Suprapubic skin (tissue), 4 donors: ENCODE measurements at places on chromosomes 12 and 14.

- no peak for DNase-seq
Observed at GRCh38 chr14:23033801-23034497, 751 bp downstream of the PSMB5 start.

GRCh38 chr12:76611533-76611932 lies 52.0 kb upstream of the OSBPL8 start:
- no peak for DNase-seq

DNA sequence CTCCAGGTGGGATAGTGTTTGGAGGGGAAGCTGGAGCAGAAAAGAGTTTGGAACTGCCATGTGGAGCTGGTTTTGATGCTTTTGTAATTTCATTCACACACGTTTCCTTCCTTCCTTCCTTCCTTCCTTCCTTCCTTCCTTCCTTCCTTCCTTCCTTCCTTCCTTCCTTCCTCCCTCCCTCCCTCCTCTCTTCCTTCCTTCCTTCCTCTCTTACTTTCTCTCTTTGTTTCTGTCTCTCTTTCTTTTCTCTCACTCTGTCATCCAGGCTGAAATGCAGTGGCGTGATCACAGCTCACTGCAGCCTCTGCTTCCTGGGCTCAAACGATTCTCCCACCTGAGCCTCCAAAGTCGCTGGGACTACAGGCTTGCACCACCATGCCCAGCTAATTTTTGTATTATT lies 168.0 kb upstream of the ARID2 start:
- DNase-seq: no peak

GRCh38 chr12:11968516-11968915 lies 102.2 kb upstream of the BCL2L14 start:
- DNase-seq: no peak

DNA sequence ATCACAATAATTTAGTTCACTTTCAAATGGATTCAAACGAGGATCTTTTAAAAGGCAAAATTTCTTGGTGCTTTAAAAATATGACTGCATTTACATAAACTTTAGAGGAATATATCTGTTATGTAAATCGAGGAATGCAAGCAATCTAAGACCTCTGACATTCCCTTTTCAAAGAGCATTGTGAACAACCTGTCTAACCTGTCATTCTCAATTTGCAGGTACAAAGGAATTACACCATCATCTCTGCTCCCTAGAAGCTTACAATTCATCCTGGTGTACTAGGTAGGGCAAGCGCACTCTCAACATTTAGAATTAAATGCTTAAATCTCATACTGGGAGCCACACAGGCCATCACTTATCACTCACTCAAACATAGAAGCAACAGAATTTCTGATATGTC lies 35.6 kb downstream of the BMP4 start:
- no peak for DNase-seq

- DNase-seq: no peak
Observed at GRCh38 chr12:130917607-130918006, 36.1 kb upstream of the ADGRD1 start.

- no peak for DNase-seq
Observed at GRCh38 chr14:98173305-98173704, 1098.7 kb downstream of the BCL11B start.

- DNase-seq: no peak
Observed at GRCh38 chr14:88599761-88600439, 37.1 kb downstream of the ZC3H14 start.

DNA sequence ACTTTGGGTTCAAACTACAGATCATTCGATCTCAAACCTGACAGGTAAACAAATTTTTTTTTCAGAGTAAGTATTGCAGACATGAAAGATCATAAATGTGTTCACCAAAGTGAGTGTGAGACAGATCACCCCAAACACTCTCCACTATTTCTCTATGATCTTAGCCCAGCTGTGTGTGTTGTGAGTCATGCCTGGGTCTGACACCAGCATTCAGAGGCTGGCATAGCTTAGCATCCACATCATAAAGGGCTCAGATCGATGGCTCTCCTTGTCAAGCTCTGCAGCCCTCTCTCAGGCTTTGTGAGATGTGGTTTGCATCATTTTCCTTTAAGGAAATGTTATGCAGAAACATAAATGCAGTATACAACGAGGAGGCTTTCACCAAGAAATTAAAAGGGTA lies 164.9 kb downstream of the ETV6 start:
- DNase-seq: no peak

DNA sequence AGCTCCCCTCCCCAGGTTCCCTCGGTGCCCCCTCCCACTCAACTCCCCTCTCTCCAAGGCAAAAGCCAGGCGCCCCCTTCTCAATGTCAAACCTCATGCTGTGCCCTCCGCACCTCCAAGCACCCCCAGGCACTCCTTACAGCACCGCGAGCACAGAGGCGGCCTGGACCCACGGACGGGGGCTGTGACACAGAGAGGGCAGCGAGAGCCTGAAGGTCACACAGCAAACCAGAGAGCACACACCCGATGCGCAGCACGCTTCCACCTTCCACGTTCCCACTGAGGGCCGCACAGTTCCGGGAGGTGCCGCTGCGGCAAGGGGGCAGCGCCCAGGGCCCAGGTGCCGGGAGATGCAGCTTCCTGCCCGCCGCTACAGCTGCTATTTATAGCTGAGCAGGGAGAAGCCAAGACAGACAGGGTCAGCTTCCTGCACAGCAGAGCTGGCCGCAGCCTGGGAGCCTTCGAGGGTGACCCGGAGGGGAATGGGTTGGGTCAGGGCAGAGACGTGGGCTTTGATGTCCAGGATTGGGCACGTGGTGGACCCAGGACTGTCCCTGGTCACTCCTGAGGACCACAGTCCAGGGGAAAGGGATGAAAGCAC lies 12.9 kb downstream of the NCOR2 start:
- no peak for DNase-seq

DNA sequence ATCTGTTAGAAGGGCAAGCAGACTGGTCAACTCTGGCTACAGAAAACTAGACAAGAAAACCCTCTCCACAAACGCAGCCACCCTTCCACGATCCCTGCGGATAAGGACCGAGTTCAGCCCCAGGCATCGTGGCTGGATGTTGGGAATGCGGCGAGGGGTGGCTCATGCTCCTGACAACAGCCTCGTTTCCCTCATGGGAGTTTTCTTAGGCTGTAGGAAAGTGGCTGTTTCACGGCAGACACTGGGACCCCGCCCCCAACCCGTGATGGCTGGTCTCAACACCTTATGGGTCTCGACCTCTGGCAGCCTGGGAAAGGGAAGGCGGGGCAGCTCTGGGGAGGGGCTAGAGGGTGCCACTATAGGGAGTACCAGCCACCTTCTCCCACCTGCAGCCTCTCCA lies 123.3 kb downstream of the RFLNA start:
- DNase-seq: no peak

GRCh38 chr12:546265-546919 lies 86.7 kb downstream of the B4GALNT3 start:
- DNase-seq: no peak

DNA sequence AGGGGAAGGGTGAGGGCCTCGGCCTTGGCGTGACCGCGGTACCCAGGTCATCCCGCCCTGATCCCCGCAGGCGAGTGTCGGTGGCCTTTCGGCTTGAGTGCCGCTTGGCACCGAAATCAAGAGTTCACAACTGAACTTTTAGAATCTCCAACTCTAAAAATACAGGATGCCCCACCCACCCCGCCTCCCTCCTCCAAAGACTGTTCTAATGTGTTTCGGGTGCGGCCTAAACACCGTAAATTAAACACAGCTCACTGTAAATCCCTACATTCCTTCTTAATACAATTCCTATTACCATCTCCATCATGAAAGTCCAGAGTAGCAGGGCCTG lies 11.4 kb downstream of the SCNN1A start:
- peak; percentile 83 for DNase-seq

GRCh38 chr14:50260511-50260910 lies 29.1 kb upstream of the SOS2 start:
- no peak for DNase-seq

DNA sequence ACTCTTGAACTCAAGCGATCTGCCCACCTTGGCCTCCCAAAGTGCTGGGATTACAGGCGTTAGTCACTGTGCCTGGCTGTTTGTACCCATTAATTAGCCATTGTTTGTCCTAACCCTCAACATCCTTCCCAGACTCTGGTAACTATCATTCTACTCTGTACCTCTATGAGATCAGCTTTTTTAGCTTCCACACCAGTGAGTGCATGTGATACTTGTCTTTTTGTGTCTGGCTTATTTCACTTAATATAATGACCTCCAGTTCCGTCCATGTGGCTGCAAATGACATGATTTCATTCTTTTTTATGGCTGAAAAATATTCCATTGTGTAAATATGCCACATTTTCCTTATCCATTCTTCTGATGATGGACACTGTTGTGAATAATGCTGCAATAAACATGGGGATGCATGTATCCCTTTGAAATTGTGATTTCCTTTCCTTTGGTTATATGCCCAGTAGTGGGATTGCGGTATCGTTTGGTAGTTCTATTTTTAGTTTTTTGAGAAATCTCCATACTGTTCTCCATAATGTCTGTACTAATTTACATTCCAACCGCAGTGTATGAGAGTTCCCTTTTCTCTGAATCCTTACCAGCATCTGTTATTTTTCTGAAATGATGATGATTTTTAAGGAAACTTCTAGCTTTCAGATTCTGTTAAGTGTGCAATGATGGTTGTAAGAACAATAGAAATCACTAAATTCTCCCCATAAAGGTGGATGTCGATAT lies 6.7 kb upstream of the PPP4R3A start:
- no peak for DNase-seq

GRCh38 chr12:65389436-65389835 lies 111.0 kb downstream of the MSRB3 start:
- DNase-seq: no peak

DNA sequence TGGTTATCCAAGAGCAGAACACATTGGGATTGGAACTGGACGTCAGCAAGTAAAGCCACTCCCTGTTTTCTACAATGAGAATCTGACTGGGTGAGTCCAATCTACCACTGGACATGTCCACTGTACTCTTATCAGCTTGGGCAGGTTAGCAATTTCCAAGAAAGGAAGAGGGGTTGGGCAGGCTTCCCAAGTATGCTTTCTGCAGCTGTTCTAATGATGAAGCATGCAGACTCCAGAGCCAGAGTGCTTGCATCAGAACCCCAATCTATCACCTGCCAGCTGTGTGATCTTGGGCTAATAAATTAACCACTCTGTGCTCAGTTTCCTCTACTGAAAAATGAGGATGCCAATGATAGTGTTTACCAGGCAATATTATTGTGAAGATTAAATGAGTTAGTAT lies 92.0 kb downstream of the EMP1 start:
- DNase-seq: no peak

DNA sequence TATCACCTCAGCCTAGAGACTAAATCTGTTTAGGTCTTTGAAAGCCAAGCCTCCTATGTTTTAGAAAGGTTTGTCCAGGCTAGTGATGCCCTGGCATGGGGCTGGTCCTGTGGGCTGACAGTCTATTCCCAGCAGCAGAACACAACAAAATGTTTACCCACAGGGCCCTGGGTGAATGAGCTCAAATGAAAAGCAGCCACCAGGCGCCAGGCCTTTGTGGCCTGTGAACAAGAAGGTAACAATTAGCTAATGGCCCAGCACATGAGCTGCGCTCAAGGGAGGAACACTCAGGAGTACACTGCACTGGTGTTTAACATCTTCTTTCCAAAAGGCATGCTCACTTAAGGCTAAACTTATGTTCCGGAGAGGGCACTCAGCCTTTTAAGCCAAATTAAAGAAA lies 202.2 kb downstream of the MON2 start:
- no peak for DNase-seq

DNA sequence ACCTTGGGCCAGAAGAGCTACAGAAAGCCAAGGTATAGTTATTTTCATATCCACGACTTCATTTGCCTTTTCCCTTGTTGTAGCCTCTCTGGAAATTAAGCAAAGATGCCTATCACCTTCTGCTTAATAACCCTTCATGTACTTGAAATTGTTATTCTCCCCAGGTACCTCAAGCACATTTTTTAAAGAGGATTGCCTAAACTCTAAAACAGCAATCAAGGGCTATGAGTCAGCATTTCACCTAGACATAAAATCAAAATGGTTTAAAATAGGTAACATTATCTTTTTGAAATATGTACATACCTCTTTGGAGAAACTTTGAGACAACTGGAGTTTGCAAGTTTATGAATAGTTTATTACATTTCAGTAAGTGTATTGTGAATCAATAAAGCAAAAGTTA lies 11.6 kb downstream of the DTD2 start:
- DNase-seq: no peak

GRCh38 chr14:102154121-102154520 lies 14.4 kb downstream of the WDR20 start:
- DNase-seq: no peak

DNA sequence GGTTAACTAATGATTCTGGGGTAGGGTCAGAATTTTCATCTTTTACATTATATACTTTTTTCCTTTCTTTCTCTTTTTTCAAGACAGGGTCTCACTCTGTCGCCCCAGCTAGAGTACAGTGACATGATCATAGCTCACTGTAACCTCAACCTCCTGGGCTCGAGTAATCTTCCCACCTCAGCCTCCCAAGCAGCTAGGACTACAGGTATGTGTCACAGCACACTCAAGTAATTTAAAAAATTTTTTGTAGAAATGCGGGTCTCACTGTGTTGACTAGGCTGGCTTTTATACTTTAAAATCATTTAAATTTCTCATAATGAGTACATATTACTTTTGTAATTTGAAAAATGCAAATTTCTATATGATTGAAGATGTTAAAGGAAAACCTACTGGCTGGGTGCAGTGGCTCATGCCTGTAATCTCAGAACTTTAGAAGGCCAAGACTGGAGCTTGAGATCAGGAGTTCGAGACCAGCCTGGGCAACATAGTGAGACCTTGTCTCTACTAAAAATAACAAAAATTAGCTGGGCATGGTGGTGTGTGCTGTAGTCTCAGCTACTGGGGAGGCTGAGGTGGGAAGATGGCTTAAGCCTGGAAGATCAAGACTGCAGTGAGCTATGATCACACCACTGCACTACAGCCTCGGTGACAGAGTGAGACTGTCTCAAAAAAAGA lies 25.7 kb downstream of the R3HDM2 start:
- no peak for DNase-seq

GRCh38 chr12:76020281-76020680 lies 11.3 kb downstream of the PHLDA1 start:
- DNase-seq: peak; percentile 70

DNA sequence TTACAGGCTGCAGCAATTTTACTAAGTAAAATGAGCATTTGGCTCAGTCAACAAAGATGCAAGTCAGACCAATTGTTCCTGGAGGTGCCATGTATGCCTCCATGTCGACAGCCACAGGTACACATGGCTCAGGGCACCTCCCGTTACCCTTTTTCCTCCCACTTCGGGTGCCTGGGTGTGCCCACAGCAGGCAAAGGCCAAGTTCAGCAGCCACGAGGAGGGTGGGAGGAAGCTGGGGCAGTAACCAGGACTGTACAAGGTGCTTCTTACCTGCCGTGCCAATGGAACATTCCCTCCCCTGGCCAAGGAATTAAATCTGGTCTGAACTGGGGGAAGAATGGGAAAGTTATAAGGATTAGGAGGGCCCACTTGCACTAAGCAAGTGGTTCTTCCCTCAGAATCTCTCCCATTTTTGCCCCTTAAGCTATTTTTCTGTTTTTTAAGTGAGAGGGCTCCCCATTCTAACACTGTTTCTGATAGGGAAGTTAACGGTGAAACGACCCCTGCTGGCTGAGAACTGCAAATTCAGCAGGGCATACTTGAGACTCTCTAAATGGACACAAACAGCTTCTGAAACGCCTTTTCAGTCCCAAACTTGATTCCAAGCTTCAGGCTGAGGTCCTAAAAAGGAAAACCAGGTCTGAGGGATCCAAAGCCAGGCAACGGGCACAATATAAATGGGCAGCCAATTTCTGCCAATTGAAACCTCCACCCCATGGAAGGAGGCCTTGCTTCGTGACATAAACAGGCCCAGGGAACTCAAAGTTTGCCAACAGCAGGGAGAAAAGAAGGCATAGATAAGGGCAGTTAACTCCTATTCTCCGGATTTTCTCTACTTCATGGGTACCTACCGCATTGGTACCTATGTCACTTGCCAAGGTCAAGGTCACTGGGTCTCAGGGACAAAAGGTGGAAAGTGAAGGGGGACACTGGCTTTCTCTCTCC lies 24.8 kb downstream of the CLECL1 start:
- no peak for DNase-seq
